Right atrium auricular region (tissue), 2 donors: ENCODE measurements at places on chromosomes 12 and 14. TPM values are rescaled to one million over a fixed set of nuclear protein-coding genes. Genes with fewer than 3 reads are reported as not detected.

GRCh38 chr12:19045426-19045825, 84.1 kb upstream of the PLEKHA5 start:
- H3K4me1 ChIP-seq = no peaks in the 10 kb centered on the region
- no peak overlapping the region for H3K4me3 ChIP-seq
- no peak for DNase-seq
- no peaks in the 10 kb centered on the region for H3K27me3 ChIP-seq
- no peaks in the 10 kb centered on the region for H3K36me3 ChIP-seq

GRCh38 chr14:32408018-32408417, 78.9 kb downstream of the AKAP6 start:
- no peak for DNase-seq
- no peak overlapping the region for H3K4me3 ChIP-seq
- H3K27me3 ChIP-seq = no peaks in the 10 kb centered on the region
- no peaks in the 10 kb centered on the region for H3K4me1 ChIP-seq
- H3K36me3 ChIP-seq = no peaks in the 10 kb centered on the region
- no peak overlapping the region for H3K27ac ChIP-seq

DNA sequence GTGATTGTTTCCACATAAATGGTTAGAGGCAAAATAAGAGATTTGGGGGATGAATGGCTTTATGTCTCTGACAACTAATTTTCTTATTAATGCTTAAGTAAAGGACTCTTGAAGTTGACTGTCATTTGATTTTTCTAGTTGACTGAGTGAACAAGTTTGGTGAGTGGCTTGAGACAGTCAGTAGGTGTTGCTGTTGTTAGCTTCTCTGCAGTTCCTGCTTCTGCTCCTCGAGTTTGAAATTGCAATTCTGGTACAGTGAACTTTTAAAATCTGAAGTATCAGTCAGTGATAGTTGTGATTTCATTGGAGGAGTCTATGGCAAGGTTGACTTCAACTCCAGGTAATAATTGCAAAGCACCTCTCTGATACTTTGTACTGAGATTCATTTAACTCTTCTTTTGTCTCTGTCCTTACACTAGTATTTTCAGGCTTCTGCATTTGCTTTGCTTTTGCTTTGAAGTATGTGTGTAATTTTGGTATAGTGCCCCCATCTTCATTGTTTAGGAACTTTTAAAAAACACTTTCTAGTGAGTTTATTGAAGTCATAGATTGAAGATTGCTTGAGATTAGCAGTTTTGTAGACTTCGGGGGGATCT, 415.5 kb downstream of the PCNX1 start:
- H3K27ac ChIP-seq = no peak overlapping the region
- H3K4me3 ChIP-seq = no peak overlapping the region
- no peaks in the 10 kb centered on the region for H3K36me3 ChIP-seq
- H3K27me3 ChIP-seq = no peaks in the 10 kb centered on the region

DNA sequence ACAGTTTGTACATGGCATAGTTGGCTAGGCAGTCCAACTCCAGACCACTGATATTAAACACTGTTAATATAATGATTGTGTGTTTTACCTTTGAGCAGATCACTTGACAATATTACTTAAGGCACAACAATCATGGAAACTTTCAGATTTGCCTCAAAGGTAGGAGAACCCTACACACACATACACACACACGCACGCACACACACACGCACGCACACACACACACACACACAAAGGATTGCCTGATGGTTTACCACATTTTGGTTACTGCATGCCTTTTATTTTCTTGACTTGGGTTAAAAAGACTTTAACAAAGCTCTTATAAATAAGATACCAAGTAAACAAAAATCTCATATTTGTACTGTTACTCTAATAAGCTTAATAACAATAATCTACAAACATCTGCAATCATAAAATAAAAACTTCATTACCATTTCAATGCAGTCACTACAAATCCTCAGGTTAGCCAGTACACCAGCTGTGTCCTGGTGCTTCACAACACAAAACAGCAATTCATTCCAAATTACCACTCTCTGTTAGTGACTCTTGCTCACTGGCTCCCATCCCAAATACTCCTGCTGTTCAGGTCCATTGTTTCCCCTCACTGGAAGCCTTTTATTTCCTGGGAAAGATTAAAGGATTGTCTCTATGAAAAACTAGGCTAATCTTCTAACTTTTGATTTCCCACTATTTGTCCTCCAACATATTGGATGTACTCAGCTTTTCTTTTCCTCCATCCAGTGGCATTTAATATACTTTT, 175.2 kb upstream of the ATP2B1 start:
- no peak overlapping the region for H3K4me3 ChIP-seq
- no peaks in the 10 kb centered on the region for H3K27me3 ChIP-seq
- no peaks in the 10 kb centered on the region for H3K4me1 ChIP-seq
- no peak overlapping the region for H3K27ac ChIP-seq
- DNase-seq = no peak

- H3K4me3 ChIP-seq = no peak overlapping the region
- no peaks in the 10 kb centered on the region for H3K36me3 ChIP-seq
- DNase-seq = no peak
- H3K27ac ChIP-seq = no peak overlapping the region
- H3K4me1 ChIP-seq = no peaks in the 10 kb centered on the region
- no peaks in the 10 kb centered on the region for H3K27me3 ChIP-seq
Observed at GRCh38 chr12:30218073-30218472, 434.3 kb upstream of the TMTC1 start.

GRCh38 chr12:112852127-112852526, 54.6 kb upstream of the OAS1 start:
- peak; percentile 7 for DNase-seq
- H3K27ac ChIP-seq = no peak overlapping the region
- no peaks in the 10 kb centered on the region for H3K4me1 ChIP-seq
- no peak overlapping the region for H3K4me3 ChIP-seq
- no peaks in the 10 kb centered on the region for H3K27me3 ChIP-seq

DNA sequence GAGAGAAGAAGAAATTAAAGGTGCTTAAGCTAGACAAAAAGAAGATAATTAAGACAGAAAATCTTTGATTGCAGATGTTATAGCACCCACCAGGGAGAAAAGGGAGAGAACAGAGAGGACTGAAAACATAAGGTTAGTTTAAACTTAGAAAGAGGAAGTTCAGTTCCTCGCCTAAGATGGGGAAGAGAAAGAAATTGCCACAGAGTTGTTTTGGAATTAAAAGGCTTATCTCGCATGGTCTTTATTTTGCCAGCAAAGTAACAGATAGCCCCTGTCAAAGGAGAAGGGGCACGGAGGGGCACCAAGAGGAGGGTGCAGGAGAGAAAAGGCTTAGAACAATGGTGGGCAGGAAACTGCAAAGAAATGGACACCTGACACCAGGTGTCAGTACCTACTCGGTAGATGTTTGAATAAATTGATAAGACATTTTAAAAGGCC, 17.8 kb upstream of the OXA1L start:
- H3K4me1 ChIP-seq = no peaks in the 10 kb centered on the region
- no peaks in the 10 kb centered on the region for H3K27me3 ChIP-seq
- no peak overlapping the region for H3K4me3 ChIP-seq
- DNase-seq = no peak
- H3K27ac ChIP-seq = no peak overlapping the region
- H3K36me3 ChIP-seq = no peaks in the 10 kb centered on the region

- H3K4me3 ChIP-seq = no peak overlapping the region
- no peaks in the 10 kb centered on the region for H3K36me3 ChIP-seq
- H3K27me3 ChIP-seq = no peaks in the 10 kb centered on the region
- no peaks in the 10 kb centered on the region for H3K4me1 ChIP-seq
- no peak overlapping the region for H3K27ac ChIP-seq
Observed at GRCh38 chr12:1634590-1635191, 5.7 kb downstream of the WNT5B start.

DNA sequence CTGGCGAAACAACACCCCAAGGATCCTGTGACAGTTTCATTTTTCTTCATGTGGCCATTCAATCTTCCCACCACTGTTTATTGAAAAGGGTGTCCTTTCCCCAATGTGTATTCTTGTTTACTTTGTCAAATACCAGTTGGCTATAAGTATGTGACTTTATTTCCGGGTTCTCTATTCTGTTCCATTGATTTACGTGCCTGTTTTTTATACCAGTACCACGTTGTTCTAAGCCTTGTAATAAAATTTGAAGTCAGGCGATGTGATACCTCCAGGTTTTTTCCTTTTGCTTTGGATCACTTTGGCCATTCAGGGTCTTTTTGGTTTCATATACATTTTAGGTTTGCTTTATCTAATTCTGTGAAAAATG, 9.1 kb upstream of the MGAT4C start:
- no peak overlapping the region for H3K4me3 ChIP-seq
- no peak overlapping the region for H3K27ac ChIP-seq
- no peak for DNase-seq
- no peaks in the 10 kb centered on the region for H3K4me1 ChIP-seq
- H3K36me3 ChIP-seq = no peaks in the 10 kb centered on the region

TAS2R10 gene
- not detected for total RNA-seq

TAS2R14 gene
- total RNA-seq = 0.39 TPM

COPS7A gene
- total RNA-seq = 73.6 TPM
